Stimulated activated naive B cell treated with anti-CD40 and anti-IgM and Interleukin-4, amounts not matched to agents 10 μg/mL and 1 μg/mL and 100 μg/mL, for 72 hours (primary cell): ENCODE measurements at places on chromosomes 5 and 9.
A peak's percentile ranks its signal among the peaks of the same experiment; 100 is the strongest.

DNA sequence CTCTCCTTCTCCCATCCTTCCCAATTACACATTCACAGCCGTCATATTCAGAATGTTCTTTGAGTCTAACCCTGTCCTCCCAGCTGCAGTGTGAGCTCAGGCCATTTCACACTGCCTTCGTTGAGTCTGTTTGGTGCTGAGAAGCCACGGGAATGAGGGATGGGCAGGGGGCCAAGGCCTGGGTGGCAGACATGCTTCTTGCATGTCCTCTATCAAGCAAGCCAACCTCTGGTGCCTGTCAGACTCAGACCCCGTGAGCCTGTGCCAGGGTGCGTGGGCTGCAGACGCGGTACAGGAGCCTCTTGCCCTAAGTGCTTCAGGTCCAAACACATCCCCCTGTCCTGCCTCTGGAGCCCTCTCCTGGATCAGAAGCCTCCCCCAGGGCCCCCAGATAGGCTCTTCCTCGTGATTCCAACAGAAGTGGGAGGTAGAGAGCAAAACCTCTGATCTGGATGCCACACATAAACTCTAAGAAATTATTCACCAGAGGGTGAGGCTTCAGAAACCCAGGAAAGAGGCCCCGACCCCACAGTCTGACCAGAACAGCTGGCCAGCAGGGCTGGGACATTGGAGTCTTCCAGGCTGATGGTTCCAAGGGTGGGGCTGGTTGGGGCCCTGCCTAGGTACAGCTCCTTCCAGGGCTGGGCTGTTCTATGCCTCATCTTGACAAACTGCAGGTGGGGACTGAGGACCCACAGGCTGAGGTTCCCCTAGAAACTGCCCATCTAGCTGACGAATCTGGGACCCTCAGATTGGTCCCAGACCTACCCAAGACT is 46.7 kb upstream of the CDKN2AIPNL start:
- DNase-seq = no peak

DNA sequence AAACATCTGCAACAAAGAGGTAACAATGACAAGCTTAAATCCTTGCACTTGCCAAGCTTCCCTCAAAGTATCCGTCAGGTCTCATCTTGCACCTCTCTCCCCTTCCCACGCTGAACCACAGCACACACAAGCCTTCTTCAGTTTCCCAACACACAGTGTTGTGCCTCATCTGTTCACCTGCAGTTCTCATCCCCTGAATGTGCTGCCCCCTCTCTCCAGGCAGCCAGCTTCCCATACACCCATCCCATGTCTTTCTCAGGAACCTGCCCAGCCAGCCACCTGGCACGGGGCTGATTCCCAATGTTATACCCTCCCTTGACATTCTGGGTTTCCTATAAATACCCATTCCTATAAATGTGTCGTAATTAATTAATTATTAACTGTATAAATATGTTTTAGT is 314.8 kb downstream of the PRELID2 start:
- no peak for DNase-seq

DNA sequence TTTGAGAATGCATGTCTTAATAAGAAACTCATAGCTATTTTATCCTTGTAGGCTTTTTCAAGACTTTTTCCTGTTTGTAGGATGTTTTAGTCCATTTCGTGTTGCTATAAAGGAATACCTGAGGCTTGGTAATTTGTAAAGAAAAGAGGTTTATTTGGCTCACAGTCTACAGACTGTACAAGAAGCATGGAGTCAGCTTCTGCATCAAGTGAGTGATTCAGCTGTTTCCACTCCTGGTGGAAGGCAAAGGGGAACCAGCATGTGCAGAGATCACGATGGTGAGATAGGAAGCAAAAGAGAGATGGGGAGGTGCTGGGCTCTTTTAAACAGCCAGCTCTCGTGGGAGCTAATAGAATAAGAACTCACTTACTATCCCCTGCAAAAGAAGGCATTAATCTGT is 177.3 kb downstream of the ALDH1A1 start:
- no peak for DNase-seq

GRCh38 chr5:133746834-133747233 is 134.5 kb upstream of the FSTL4 start:
- no peak for DNase-seq

- no peak for DNase-seq
Measured at GRCh38 chr9:100317706-100318105, 35.0 kb downstream of the TEX10 start.

DNA sequence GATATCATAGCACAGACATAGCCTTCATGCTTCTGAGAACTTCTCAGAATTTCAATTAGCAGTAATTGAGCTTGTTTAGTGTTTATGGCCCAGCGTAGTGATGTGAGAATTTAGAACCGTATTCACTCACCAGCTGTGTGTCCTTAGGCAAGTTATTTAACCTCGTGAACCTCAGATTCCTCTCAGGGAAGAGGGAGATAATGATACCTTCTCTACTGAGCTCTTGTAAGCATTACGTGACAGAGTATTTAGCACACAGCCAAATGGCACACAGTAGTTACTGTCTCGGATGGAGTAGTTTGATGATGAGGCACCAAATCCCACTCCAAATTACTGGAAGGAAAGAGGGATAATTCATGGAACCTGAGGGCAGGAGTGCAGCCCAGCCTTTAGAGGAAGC is 429.3 kb downstream of the CCDC171 start:
- no peak for DNase-seq

GRCh38 chr5:176837707-176838115 is 27.4 kb downstream of the UNC5A start:
- DNase-seq = peak; percentile 43

DNA sequence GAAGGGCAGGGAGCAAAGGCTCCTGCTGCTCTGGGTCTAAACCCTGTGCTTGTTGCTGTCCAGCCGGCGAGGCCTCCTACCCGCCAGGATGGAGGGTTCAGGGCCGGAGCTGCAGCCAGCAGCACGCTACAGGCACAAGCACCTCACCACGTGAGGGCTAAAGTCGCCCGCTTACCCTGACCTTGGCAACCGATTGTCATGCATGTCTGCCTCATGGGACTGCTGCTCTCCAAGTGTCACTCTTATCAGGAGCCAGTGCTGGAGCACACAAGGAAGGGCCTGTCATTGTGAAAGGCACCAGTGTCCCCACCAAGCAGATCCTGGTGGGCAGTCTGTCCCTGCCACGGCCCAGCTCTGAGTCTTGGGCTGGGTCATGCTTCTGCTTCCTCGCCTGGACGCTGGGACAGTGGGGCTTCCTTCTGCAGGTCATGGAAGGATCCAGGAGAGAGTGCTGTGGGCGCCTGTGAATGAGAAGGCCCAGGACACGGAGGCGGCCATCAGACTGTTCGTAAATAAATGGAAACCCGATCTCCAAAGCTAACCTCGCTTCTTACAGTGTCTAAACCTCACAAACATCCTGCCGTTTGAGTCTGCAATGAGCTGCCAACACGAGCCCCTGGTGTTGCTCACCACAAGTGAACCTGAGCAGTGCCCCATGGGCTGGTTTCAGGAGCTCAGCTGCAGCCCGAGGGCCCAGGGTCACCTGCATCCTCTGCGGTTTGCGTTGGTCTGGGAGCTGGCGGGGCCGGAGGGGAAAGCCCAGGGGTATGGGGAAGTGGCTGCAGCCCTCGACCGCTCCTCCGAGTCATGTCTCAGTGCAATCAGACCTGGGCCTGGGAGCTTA is 58.2 kb upstream of the RXRA start:
- peak; percentile 69 for DNase-seq

DNA sequence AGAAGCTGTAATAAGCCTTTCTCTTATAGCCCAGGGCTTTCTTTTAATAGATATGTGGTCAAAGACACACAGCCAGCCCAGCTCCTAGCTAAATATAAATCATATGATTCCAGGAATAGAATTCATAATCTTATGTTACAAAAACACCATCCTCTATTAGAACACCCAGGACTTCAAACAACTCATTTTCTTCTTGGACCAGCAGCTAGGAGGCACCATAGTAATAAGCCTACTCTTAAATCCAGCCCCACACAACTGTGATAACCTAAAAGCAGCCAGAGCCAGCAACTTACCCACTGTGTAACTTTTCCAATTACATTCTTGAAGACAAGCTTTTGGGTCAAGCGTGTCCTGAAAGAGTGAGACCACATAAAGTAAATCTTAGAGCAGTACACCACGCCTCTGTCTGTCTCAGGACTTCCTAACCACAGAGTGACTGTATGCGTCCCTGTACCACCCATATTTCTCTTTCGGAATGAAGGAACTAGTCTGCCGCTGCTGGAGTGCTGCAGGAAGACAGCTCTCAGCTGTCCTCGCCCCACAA is 223.8 kb downstream of the TLE1 start:
- DNase-seq = no peak

DNA sequence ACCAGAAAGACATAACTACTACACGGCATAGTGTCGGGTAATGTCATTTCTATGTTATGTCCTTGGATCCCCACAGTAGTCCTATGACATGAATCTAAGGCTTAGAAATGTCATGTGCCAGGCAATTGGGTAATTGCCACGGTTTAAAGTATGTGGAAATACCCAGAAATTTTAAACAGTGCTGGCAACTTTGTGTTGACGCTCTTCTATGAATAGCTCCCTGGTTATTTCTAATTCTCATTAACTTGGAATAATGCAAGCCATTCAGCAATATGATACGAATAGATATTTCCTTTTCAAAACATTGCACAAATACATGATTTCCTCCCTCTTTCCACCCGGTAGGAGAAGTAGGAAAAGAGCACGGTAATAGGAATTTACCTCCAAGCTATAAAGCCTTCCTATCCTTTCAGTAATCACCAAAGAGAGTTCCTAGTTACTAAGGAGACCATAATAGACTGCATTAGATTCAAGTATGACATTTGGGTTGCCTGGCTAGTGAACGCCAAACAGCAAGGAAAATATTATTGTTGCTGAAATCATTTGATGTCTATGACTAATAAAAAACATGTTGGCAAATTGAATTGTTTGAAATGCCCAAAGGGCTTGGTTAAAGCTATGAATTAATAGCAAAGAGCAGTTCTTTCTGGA is 168.4 kb downstream of the CCDC192 start:
- no peak for DNase-seq

GRCh38 chr9:115694014-115694413 is 459.6 kb upstream of the PAPPA start:
- no peak for DNase-seq

- no peak for DNase-seq
Measured at GRCh38 chr5:39014561-39014960, 59.6 kb downstream of the RICTOR start.

GRCh38 chr5:143557061-143557818 is 153.8 kb upstream of the NR3C1 start:
- no peak for DNase-seq

GRCh38 chr5:114362197-114362976 is 517 bp downstream of the KCNN2 start:
- no peak for DNase-seq
